Mucosa of descending colon (tissue), 3 donors: ENCODE measurements at places on chromosomes 6 and 20. TPM values are rescaled to one million over a fixed set of nuclear protein-coding genes. Genes with fewer than 3 reads are reported as not detected.

GRCh38 chr6:57190140-57190539 is 18.0 kb downstream of the BAG2 start:
- no peak for DNase-seq

- DNase-seq: peak; percentile 22
Observed at GRCh38 chr20:38674092-38674764, 50.1 kb upstream of the SLC32A1 start.

- no peak for DNase-seq
Observed at GRCh38 chr6:130467146-130468050, 101.6 kb downstream of the TMEM200A start.

DNA sequence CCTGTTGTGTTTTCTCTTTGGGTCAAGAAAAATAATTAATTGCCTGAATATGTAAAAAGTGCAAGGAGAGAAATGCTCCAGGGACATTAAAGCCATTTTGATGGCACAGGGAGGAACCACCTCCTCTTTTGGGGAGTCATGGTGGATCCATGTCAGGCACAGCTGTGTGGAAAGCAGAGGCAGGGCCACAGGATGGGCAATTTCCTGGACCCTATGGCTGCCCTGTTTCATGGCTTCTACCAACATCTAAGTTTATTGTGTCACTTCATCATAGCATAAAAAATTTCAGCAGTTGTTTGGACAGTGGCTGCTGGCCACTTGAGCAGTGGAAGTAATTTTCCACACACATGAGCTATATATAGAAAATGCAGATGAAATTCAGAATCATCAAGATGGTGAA is 238.2 kb downstream of the SYNE1 start:
- no peak for DNase-seq

DNA sequence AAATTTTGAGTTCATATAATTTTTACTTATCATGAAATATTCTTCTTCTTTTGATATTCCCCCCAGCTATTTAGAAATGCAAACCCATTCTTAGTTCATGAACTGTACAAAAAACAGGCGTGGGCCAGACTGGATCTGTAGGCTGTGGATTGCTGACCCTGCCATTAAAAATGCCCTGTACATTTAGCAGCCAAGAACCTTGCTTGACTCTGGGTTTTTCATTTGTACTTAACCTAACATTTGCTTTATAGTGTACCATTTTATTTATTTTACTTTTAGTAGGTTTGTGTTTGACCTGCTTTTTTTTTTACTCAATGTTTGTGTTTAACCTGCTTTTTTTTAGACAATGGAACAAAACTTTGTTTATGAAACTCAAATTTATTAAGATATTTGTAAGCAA is 14.9 kb downstream of the CD109 start:
- no peak for DNase-seq

- DNase-seq: no peak
Observed at GRCh38 chr6:7750197-7750596, 24.3 kb downstream of the BMP6 start.

DNA sequence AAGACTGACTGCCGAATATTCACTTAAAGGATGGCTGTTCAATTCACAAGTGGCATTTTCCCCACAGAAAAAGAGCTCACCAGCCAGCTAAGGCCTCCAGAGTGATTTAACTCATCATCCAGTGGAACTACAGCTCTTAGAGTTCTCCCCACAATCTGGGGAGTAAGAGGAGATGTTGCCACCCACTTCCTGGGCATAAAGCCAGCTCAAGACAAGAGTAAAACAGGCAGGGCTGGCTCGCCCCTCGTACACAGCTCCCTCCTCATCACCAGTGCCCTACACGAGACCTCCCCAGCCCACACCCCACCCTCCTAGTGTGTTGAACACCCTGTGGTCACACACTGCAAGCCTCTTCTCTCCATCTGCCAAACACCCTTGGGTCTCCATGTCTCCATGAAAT is 47.2 kb upstream of the IPCEF1 start:
- DNase-seq: no peak

DNA sequence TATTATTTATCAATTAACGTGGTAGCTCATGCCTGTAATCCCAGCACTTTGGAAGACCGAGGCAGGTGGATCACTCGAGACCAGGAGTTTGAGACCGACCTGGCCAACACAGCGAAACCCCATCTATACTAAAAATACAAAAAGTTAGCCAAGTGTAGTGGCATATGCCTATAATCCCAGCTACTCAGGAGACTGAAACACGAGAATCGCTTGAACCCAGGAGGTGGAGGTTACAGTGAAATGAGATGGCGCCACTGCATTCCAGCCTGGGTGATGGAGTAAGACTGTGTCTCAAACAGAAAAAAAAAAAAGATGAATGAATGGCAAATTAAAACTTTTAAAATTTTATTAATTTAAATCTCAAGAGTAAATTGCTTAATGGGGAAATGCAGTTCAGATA is 299.6 kb downstream of the CLVS2 start:
- no peak for DNase-seq

DNA sequence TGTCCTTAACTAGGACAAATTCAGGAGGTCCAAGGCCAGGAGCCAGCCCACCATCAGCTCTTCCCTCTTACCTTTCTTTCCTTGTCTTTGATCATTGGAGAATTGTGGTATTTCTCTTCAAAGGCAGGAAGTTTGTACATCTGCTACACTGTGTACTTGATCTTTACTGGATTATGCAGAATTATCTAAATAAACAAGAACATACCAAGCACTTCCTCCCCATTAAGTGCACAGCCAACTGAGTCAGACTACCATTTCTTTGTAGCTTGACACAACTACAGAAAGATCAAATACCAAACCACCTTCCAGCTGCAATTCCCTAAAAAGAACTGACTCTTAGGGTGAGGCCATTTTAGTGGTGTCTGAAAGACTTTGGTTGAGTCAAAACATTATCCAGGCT is 195.1 kb downstream of the HDGFL1 start:
- DNase-seq: no peak

Gene LRRC1
- 57.7 TPM for total RNA-seq

Gene AGPAT4
- total RNA-seq: 6.5 TPM

Gene OGFR
- total RNA-seq: 63.1 TPM

Gene ERVFRD-1
- 0.12 TPM for total RNA-seq

Gene TRIM15
- total RNA-seq: 51.4 TPM

Gene DEF6
- 13.7 TPM for total RNA-seq

Gene RBPJL
- not detected for total RNA-seq
